Vagina (tissue), 2 donors: ENCODE measurements at places on chromosomes 6 and 20. TPM values are rescaled to one million over a fixed set of nuclear protein-coding genes. Genes with fewer than 3 reads are reported as not detected.

GRCh38 chr20:59105581-59105980 is 58.0 kb upstream of the ZNF831 start:
- H3K4me3 ChIP-seq, result no peak overlapping the region
- no peaks in the 10 kb centered on the region for H3K27me3 ChIP-seq
- no peak overlapping the region for H3K27ac ChIP-seq

Gene NCR2
- total RNA-seq, result not detected

- H3K4me1 ChIP-seq, result peaks cover 3% of the 10 kb centered on the region
- no peak overlapping the region for H3K27ac ChIP-seq
- DNase-seq, result no peak
Observed at GRCh38 chr6:142879527-142879926, 65.4 kb downstream of the HIVEP2 start.

DNA sequence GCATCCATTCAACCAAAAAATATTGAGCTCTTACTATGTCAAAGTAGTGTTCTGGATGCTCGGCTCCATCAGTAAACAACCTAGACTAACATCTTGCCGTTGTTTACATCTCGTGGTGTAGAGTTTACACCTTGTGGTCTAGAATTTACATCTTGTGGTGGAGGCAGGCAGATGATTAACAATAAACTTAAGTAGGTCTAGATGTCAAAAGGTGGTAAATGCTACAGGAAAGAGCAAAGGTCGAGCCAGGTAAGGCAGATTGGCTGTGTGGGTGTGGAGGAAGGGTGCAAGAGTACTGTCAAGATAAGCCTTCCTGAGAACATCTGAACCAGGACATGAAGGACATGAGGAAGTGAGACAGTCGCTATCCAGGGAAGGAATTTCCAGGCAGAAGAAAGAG is 88.4 kb upstream of the ESR1 start:
- H3K27me3 ChIP-seq, result no peaks in the 10 kb centered on the region
- H3K4me3 ChIP-seq, result no peak overlapping the region
- peaks cover 40% of the 10 kb centered on the region for H3K4me1 ChIP-seq
- H3K27ac ChIP-seq, result peak overlapping the region; percentile 79
- no peaks in the 10 kb centered on the region for H3K36me3 ChIP-seq

DNA sequence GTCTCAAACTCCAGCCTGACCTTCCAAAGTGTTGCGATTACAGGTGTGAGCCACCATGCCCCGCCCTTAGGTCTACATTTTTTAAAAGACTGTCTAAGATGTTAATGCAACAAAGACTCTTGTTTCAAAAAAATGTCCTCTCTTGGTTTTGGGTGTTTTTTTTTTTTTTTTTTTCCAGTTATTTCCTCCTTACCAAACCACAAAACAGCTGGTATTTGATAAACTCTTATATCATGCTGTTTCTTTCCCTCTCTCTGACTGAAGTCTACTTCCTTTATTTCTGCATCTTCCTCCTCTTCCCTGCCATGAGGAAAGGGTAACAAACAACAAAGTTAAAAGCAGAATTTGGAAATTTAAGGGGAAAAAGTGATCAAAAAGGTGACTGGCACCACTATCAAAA is 21.2 kb downstream of the STK38 start:
- no peak overlapping the region for H3K4me3 ChIP-seq
- no peaks in the 10 kb centered on the region for H3K27me3 ChIP-seq
- H3K27ac ChIP-seq, result no peak overlapping the region
- no peaks in the 10 kb centered on the region for H3K36me3 ChIP-seq

Gene TNFRSF6B
- 16.7 TPM for total RNA-seq

GRCh38 chr6:131286469-131287040 is 151.3 kb downstream of the AKAP7 start:
- DNase-seq, result no peak
- no peak overlapping the region for H3K4me3 ChIP-seq
- H3K27me3 ChIP-seq, result no peaks in the 10 kb centered on the region
- no peaks in the 10 kb centered on the region for H3K36me3 ChIP-seq

Gene RNF144B
- 6.9 TPM for total RNA-seq

GRCh38 chr20:57688864-57689263 is 21.0 kb downstream of the PMEPA1 start:
- no peaks in the 10 kb centered on the region for H3K27me3 ChIP-seq
- H3K36me3 ChIP-seq, result no peaks in the 10 kb centered on the region
- DNase-seq, result no peak
- H3K4me3 ChIP-seq, result no peak overlapping the region
- H3K27ac ChIP-seq, result peak overlapping the region; percentile 65
- H3K4me1 ChIP-seq, result peaks cover 98% of the 10 kb centered on the region

GRCh38 chr6:163133017-163133416 is 281.5 kb upstream of the QKI start:
- no peaks in the 10 kb centered on the region for H3K27me3 ChIP-seq
- H3K4me3 ChIP-seq, result no peak overlapping the region
- no peak for DNase-seq
- no peak overlapping the region for H3K27ac ChIP-seq
- no peaks in the 10 kb centered on the region for H3K4me1 ChIP-seq
- no peaks in the 10 kb centered on the region for H3K36me3 ChIP-seq
